ENCODE measurements at places on chromosomes 12 and 14.

DNA sequence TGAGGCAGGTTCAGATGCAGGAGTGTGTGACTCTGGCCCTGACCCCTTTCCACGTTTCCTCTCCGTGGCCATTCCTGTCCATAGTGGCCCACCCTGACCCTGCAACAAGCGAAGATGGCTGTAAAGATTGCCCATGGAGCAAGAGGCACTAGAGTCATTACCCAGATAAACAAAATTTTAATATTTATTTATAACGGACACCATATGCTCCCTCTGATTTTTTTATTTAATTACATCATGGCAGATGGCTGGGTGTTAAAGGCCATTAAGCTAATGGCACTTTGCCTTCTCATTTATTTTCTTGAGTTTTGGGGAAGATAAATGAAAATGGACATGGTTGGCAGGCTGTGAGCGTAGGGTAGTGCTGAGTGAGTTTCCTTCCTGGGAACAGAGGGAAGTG lies 58.7 kb downstream of the WSCD2 start:
- DNase-seq = no peak

DNA sequence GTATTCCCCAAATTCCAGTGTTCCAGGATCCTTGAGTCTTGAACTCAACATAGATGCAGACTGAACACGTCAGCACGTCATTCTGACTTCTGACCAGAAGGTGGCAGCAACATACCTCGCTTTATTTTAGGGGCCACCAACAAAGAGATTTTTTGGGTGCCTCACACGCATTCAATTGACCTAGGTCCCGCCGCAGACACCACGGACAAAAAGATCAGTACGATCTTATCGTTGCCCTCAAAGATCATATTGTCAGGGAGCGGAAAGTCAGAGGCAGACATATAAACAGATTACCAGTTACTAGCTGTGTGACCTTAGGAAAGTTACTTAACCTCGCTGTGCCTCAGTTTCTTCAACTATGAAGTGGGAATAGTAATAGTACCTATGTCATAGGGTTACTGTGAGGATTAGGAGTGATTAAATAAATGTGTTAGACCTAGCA lies 6.5 kb upstream of the PRPH start:
- no peak for DNase-seq

- peak; percentile 82 for DNase-seq
These were observed 55.6 kb downstream of the NIN start for GRCh38 chr14:50775357-50775756.

DNA sequence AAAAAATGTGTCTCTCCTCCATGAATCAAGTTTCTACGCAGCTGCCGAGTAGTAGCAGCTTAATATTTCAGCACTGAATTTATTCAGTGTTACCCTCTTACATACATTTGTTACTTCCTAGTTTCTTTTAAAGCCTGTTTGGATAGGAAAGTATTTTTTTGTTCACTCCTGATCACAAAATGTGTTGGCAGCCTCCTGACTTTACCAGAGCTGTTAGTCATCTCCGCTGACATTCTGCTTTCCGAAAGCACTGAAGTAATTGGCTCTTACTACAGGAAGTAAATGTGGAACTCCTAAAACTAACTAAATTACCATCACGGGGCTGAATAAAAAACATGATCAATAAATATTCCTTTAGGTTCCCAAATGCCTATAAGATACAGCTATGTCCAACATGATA lies 225.5 kb downstream of the EPS8 start:
- DNase-seq = no peak

DNA sequence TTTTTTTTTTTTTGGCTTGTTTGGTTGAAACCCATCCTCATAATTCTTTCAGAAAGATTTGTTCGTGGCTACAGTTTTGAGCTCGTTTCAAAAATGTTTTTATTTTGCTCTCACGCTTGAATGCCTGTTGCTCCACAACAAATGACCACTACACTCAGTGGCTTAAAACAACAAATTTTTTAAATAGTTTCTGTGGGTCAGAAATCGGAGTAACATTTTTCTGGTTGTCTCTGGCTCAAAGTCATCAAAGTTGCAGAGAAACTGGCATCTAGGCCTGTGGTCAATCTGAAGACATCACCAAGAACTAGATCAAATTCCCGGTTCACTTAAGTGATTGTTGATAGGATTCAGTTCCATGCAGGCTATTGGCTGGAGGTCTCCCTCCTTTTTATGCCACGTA lies 560.0 kb downstream of the SNAPC1 start:
- no peak for DNase-seq

- no peak for DNase-seq
These were observed 18.7 kb downstream of the FUT8 start for GRCh38 chr14:65431245-65431644.

- DNase-seq = no peak
These were observed 17.8 kb downstream of the OLR1 start for GRCh38 chr12:10154145-10154496.

GRCh38 chr12:63029676-63030075 lies 94.7 kb upstream of the PPM1H start:
- no peak for DNase-seq

Measured in AG04449 (cell line).